Stimulated activated CD4-positive, alpha-beta T cell treated with anti-CD3 and anti-CD28 coated beads, Interleukin-2, amount 100 ng/mL, for 24 hours (primary cell): ENCODE measurements at places on chromosomes 1 and 21.
A peak's percentile ranks its signal among the peaks of the same experiment; 100 is the strongest.

- no peak for DNase-seq
Observed at GRCh38 chr1:246005067-246005466, 502.0 kb downstream of the SMYD3 start.

GRCh38 chr1:207968521-207969009, 57.6 kb upstream of the CD34 start:
- no peak for DNase-seq

DNA sequence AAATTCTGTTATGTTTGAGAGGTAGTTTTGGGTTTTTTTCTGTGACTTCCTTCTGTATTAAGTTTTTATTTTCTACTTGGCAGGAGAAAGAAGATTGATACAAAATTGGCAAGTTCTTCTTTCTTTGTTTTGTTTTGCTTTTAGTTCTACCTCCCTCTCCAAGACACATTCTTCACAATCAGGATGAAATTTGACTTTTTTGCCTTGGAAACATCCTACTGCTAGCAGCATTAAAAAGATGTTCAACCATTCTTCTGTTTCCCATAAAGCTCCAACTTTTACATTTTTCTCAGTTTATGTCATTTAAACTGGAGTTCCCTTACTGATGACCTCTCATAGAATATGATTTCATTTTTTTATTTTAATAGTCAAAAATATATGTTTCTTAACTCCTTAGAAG, 234.8 kb downstream of the NCAM2 start:
- DNase-seq = no peak

DNA sequence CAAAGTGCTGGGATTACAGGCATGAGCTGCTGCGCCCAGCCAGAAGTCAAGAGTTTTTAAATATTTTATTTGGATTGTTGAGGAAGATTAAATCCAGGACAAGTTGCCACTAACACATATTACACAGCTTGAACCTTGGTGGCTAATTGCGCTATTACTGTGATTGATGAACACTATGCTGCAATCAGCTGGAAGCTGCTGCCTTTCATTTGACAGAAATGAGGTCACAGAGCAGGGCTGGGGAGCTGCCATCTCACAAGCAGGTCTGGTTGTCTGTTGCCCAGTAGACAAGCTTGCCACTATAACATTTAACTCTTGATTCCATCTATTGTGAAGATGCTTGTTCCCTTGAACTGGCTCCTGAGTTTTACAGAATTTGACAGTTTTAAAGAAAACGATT, 37.4 kb upstream of the NRDC start:
- DNase-seq = no peak

- DNase-seq = no peak
Observed at GRCh38 chr1:66617362-66618184, 83.6 kb downstream of the SGIP1 start.

DNA sequence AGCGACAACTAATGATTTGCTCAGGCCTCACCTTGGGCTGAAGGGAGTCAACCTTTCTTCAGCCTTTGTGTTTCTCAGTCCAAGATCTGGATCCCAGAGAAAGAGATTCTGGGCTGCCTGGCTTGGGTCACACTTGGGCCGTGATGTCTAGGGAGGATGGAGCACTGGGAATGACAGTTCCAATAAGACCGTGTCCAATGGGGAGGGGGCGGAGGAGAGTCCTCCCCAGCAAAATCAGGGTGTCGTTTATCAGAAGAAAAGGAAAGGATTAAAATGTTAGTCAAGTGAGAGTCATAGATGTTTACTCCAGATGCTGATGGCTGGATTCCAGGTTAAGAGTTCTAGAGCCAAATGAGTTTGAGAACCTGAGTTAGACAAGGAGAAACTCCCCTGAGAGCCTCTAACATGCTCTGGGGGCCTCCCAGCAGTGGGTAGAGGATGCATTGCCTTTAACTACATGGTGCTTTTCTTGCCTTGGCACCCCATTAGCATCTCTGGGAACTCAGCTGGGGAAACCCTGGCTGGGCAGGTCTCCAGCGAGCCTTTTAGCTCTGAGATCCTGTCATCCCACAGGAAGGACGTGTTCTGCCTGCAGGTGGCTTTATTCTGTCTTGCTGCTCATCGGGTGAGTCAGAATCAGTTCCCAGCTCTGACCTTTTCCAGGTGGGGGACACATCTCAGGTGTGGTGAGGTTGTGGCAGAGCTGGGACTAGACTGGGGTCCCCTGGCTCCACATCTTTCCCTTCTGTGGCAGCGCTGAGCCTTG, 22.2 kb downstream of the NIPAL3 start:
- no peak for DNase-seq

- no peak for DNase-seq
Observed at GRCh38 chr21:34826836-34827235, 158.0 kb downstream of the CLIC6 start.

DNA sequence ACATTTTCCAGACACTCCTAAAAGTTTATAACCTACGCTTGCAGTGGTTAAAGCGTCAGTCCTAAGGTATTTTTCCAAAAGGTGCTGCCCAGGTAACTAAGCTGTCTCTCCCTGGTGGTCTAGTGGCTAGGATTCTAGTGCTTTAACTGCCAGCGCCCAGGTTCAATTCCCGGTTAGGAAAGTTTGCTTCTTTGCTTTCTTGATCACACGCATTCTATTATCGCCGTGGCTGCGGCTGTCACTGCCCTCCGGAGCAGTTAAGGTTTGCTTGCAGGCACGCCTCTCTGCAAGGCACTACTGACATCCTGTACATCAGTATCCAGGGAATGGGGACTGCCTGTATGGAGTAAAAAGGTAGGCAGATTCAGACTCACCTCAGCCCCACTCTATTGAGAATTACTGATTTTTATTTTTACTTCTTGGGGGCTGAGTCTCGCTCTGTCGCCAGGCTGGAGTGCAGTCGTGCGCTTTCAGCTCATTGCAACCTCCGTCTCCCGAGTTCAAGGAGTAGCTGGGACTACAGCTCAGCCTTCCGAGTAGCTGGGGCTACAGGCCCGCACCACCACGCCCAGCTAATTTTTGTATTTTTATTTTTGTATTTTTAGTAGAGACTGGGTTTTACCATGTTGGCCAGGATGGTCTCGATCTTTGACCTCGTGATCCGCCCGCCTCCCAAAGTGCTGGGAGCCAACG, 53.2 kb upstream of the CFAP126 start:
- DNase-seq = no peak

DNA sequence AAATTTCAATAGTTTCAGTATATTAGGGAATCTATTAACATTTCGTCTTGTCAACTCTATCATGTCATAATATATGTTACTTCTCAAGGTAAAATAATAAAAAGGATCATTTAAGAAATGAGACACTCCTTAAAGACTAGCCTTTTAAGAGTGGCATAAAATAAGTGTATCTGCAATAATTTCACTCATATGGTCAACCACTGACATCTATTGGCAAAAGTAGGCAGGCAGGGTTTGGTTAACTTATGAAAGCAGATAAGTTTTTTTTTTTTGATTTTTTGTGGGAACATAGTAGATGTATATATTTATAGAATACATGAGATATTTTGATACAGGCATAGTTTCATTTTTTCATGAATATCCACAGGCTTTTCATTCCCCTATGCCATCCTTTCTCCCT, 5.5 kb upstream of the RGS21 start:
- DNase-seq = no peak

GRCh38 chr1:205147191-205147835, 25.5 kb upstream of the RBBP5 start:
- no peak for DNase-seq

GRCh38 chr1:34379911-34380310, 203.2 kb downstream of the C1orf94 start:
- no peak for DNase-seq

- no peak for DNase-seq
Observed at GRCh38 chr1:224710196-224710595, 94.1 kb downstream of the CNIH3 start.

GRCh38 chr1:204213668-204214662, at the start of gene GOLT1A:
Gene GOLT1A, minus strand, starts transcription at chr1:204213988. Its CDS starts 82 bp downstream, at chr1:204213906.
- DNase-seq = peak; percentile 40

DNA sequence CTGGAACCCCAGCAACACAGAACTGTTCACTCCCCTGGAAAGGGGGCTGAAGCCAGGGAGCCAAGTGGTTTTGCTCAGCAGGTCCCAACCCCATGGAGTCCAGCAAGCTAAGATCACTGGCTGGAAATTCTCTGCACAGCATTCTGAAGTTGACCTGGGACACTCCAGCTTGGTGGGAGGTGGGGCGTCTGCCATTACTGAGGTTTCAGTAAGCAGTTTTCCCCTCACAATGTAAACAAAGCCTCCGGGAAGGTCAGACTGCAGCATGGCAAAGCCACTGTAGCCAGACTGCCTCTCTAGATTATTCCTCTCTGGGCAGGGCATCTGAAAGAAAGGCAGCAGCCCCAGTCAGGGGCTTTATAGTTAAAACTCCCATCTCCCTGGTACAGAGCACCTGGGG, 59.7 kb downstream of the INKA2 start:
- no peak for DNase-seq

GRCh38 chr21:32795802-32796559, 24.4 kb upstream of the PAXBP1 start:
- DNase-seq = no peak

DNA sequence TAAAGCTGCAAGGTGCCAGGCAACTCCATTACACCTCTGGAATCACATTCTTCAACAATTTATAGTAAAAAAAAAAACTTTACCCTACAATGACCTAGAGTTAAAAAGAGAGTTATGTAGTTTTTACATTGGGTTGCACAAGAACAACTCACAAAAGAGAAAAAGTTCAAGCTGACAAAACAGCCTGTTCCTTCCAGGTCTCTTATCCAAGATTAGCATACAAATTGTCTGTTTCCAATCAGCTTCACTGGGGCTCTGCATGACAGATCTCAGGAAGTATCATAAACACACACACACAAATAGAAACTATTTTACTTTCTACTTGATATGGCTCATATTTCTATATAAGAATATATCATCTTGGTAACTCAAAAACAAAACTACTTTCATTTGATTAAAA, 154.6 kb downstream of the PCNX2 start:
- no peak for DNase-seq

DNA sequence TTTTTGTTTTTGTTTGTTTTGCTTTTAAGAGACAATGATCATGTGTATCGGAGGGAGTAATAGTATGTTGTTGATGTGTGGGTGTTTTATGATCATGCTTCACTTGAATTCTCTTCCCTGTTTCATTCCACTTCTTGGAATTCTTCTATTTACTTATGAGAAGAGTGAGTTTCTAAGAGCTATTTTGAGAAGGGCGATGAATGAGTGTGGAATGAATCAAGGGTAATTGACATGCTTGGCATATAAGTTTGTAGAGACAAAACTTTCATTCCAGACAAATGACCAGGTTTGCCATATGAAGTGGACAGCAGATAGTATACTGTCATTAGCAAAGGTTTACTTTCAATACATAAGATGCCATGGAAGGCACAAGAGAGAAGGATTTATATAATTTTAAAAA, 42.3 kb upstream of the PDC start:
- no peak for DNase-seq

GRCh38 chr1:225573216-225573615, 79.7 kb downstream of the ENAH start:
- DNase-seq = no peak

DNA sequence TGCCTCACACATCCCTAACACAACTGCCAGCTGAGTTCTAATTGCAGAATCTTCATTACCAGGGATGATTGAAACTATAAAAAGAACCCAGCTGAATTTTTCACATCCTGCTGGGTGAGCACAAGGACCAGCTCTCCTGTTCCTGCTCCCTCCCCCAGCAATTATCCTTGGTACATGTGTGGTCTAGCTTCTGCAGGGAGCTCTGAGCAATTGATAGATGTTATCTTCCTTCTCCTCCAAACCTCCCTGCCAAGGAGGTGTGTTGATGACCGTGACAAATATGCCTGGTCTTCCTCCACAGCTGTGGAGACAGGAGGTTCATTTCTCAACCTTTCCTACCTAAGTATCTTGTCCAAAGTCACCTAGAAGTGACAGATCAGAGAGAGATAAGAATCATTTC, 65.3 kb upstream of the MAN1A2 start:
- DNase-seq = no peak
